ENCODE measurements at places on chromosomes 6 and 20.

GRCh38 chr6:165615636-165616035, 47.4 kb downstream of the PDE10A start:
- no peak for DNase-seq

GRCh38 chr20:58150772-58151171, 77.7 kb downstream of the ANKRD60 start:
- DNase-seq, result no peak

GRCh38 chr6:7901780-7902179, 8.8 kb downstream of the TXNDC5 start:
- DNase-seq, result no peak

GRCh38 chr6:38501931-38502330, 137.8 kb downstream of the BTBD9 start:
- no peak for DNase-seq

DNA sequence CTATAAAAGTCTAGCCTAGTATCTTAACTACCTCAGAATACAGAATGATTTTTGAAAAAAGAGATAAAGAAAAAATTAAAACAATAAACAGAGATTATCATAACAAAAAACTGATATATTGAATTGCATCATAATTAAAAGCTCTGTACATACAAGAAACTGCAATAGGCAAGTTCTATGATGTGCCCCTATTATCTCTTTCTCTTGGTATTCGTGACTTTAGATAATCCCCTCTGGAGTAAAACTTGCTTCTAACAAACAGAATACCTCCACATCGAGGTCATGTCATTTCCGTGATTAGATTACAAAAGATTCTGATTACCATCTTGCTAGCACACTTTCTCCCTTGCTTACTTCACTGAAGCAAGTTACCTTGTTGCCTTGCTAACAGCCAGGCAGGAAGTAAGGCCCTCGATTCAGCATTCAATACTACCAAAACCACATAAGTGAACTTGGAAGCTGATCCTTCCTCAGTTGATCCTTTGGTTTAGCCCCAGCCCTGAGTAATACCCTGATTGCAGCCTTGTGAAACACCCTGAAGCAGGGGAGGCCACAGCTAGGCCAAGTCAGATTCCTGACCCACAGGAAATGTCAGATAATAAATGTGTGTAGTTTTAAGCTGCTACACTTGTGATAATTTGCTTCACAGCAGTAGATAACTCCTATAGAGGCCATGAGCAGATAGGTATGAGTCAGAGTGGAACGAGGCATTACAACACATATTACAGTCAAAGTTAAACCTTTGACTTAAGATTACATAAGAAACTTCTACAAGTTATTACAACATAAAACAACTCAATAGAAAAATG, 53.7 kb upstream of the TMX4 start:
- DNase-seq, result no peak

DNA sequence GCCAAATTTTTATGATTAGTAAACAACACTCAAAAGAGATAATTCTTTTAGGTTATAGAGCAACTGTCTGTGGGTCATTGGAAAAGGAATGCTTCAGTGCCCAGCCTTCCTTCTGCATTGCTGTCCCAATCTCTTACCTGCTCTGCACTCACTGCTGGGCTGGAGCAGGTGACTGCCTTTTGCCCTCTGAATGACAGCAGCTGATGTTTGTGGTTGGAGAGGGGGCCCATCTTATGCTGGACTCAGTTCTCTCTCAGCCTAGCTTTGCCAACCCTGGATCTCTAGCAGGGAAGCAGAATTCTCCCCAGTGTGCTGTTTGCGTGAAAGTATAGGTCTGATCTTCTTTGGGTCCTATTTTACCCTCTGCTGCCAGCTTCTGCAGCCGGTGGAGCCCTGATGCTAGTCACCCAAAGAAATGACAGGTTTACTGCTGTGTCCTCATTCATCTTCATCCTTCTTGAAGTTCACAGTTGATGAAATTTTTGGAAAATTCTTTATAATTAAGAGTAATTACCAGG, 193.5 kb downstream of the ARID1B start:
- no peak for DNase-seq

DNA sequence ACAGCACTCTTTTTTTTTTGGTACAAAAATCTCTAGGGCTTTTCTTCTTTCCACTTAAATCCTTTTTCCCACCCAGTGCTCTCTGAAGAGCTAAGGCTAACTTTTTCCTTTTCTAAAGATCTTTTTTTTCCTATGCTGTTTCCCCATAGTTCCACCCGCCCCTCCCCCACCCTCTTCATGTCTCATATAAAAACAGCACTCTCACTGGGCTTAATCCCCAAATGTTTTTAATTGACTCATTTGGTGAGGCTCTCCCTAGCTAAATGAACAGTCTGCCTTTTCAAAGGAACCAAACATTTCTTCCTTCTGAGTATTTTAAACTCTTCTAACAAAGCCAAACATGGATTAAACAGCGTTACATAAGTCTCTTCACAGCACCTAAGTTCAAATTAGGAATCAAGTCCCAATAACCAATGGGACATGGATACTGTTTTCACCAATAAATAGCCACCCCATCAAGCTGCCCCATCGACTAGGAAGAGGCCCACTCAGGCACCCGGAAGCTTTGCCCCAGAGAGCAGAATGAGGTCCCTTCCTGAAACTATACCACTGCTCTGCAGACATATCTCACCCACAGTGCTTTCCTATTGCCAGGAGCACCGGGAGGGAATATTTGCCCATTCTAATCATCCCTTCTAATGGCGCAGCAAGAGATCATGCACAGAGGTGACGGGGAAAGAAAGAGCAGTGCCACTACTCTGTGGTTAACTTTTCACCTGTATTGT, 63.7 kb downstream of the ATXN1 start:
- no peak for DNase-seq

GRCh38 chr20:40953856-40954255, 74.8 kb upstream of the TOP1 start:
- no peak for DNase-seq

DNA sequence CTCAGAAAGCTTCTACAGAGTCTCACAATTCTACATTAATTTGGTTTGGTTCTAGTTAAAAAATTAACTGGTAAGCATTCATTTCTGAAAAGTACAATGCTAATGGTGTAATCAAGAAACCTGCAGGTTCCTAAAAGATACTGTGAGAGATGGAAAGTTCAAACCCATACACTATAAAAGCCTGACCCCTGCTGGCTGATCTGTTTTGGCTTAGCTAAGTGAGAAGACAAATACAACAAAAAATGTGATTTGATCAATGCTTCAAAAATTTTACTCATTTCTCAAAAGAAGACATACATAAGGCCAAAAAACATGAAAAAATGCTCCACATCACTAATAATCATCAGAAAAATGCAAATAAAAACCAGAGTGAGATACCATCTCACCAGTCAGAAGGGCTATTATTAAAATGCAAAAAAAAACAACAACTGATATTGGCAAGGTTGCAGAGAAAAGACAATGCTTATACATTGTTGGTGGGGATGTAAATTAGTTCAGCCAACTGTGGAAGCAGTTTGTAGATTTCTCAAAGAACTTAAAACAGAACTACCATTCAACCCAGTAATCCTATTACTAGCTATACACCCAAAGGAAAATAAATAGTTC, 102.8 kb downstream of the MOXD1 start:
- DNase-seq, result no peak

- DNase-seq, result no peak
Measured at GRCh38 chr20:58058421-58059259, 169.8 kb downstream of the ANKRD60 start.

- no peak for DNase-seq
Measured at GRCh38 chr6:138600726-138601125, 101.4 kb upstream of the NHSL1 start.

DNA sequence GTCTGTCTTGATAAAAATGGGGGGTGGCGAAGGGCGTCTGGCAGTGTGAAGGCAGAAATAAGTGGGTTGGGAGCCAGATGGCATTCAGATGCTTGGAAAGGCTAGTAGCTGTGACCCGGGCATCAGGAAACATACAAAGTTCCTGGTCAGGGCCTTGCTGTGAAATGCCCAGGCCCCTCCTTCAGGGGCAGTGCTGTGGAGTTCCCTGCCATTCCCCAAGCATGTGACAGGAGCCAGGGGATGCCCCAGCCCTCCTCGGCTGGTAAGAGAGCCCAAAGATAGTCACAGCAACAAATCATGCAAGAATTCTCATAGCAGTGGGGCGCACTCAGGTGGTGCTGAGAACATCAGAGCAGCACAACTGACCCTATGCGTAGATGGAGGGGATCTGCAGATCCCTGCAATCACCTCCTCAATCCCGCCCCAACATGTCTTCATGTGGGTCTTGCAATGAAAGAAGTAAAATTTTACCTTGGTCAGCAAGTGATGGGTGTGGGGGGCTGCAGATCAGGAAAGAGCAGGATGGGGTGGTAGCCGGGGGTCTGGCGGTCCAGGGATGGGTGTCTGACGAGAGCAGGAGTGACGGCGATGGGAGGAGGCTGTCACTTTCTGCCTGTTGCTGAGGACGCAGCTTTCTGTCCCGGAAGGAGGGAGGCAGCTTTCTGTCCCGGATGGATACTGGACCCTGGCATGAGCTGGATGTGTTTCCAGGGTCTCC, 39.5 kb downstream of the SLC22A1 start:
- no peak for DNase-seq

GRCh38 chr20:35831029-35831428, 59.2 kb downstream of the PHF20 start:
- DNase-seq, result no peak

DNA sequence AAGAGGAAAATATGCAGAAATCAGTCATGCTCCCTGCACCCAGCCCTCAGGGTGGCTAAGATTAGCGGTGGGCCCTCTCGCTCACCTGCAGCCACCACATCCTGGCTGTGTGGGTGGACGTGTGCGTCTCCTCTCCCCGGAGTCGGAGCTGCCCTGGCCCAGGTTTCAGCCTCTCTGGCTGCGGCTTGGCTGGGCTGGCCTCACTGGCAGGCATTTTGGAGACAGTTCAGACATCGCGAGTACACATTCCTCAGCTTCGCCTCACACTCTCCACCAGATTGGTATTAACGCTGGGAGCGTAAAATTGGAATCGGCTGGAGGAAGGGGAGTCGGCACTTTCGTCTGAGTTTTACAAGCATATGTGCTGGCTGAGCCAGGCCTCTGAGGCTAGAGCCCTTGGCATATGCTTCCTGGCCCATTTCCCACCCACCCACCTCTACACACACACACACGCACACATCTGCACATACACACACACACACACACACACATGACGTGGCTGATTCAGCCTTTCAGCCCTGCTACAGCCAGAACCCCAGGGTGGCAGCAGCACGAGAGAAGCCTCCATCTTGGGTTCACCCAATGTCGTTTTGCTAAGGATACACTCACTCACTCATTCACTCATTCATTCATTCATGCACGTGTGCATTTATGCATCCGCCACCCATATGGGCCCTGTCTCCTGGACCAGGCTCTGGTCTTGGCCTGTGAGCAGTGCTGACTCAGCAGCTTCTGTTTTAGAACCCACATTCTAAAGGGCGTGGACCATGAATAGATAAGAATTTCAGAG, 42.9 kb downstream of the BCAS4 start:
- no peak for DNase-seq

- DNase-seq, result no peak
Measured at GRCh38 chr6:51648236-51648635, 439.2 kb downstream of the PKHD1 start.

Measured in activated T-helper 2 cell treated with anti-CD3 and anti-CD28 coated beads, Interferon-gamma antibody, Interleukin-2, Interleukin-4, amounts not matched to agents 10 μg/mL and 5 μg/mL and 100 μg/mL, durations not matched to agents 14 hours and 24 hours and 36 hours (primary cell).